ENCODE measurements at places on chromosomes 2 and 18. TPM values are rescaled to one million over a fixed set of nuclear protein-coding genes. Genes with fewer than 3 reads are reported as not detected.

The GNLY gene
- total RNA-seq = not detected

The ERMN gene
- total RNA-seq = 0.36 TPM

The ST8SIA3 gene
- 0.64 TPM for total RNA-seq

The CERKL gene
- total RNA-seq = 0.08 TPM

The WIPF1 gene
- total RNA-seq = 62.8 TPM

- no peak for DNase-seq
- peaks cover 7% of the 10 kb centered on the region for H3K27me3 ChIP-seq
- peaks cover 9% of the 10 kb centered on the region for H3K4me1 ChIP-seq
- H3K27ac ChIP-seq = no peak overlapping the region
Measured at GRCh38 chr2:178193496-178193822, 853 bp upstream of the OSBPL6 start.

- H3K27me3 ChIP-seq = peaks cover 4% of the 10 kb centered on the region
- H3K27ac ChIP-seq = no peak overlapping the region
Measured at GRCh38 chr2:167964650-167965413, 282.6 kb downstream of the STK39 start.

GRCh38 chr2:191302459-191303139 lies 57.4 kb downstream of the MYO1B start:
- no peak overlapping the region for H3K27ac ChIP-seq
- H3K36me3 ChIP-seq = peaks cover 5% of the 10 kb centered on the region
- no peak overlapping the region for H3K4me3 ChIP-seq

DNA sequence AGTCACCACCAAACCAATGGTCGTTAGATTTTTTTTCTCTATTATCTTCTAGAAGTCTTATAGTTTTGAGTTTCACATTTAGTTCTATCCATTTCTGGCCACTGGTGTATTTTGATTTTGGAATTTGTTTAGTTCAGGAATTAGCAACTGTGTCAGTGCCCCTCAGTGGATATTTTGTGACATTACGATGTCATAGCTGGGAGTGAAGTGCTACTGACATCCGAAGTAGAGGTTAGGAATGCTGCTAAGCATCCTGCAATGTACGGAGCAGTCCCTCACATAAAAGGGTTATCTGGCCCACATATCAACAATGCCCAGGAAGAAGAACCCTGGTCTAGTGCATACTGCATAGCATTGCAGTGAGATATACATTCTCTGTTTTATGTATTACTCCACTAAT lies 157.4 kb upstream of the RGPD4 start:
- no peak overlapping the region for H3K27ac ChIP-seq
- no peaks in the 10 kb centered on the region for H3K36me3 ChIP-seq
- no peak for DNase-seq
- H3K4me3 ChIP-seq = no peak overlapping the region
- H3K27me3 ChIP-seq = no peaks in the 10 kb centered on the region
- H3K4me1 ChIP-seq = no peaks in the 10 kb centered on the region

DNA sequence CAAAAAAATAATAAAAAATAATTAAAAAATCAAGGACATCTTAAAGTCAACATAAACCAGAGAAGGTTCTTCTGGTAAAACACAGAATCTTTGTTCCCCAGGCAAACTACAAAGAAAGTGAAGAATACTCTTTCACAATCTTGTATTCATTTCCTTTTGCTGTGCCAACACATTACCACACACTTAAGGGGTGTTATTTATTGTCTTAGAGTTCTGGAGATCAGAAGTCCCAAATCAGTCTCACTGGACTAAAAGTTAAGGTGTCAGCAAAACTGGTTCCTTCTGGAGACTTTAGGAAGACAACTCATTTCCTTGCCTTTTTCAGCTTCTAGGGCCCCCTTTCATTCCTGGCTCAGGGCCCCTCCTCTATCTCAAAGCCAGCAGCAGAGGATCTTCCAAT lies 12.2 kb upstream of the CAB39 start:
- no peak overlapping the region for H3K4me3 ChIP-seq
- H3K4me1 ChIP-seq = no peaks in the 10 kb centered on the region

DNA sequence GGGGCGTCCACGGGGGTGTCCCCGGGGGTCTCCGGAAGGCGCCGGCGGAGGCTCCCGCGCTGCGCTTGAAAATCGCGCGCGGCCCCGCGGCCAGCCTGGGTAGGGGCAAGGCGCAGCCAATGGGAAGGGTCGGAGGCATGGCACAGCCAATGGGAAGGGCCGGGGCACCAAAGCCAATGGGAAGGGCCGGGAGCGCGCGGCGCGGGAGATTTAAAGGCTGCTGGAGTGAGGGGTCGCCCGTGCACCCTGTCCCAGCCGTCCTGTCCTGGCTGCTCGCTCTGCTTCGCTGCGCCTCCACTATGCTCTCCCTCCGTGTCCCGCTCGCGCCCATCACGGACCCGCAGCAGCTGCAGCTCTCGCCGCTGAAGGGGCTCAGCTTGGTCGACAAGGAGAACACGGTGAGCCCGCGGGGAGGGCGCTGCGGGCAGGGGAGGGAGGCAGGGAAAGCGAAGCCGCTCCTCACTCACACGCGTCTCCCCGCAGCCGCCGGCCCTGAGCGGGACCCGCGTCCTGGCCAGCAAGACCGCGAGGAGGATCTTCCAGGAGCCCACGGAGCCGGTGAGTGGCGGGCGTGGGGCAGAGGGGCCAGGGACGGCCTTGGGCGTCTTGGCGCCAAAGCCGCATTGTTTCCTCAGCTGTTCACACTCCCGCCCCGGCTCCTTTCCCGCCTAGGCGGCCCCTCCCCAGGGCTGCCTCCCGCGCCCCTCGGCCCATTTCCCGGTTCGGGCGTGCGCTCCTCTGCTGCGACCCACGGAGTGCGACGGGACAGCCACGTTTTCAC lies at the start of gene RRM2:
Gene RRM2 (plus strand): TSS at position 240 of the 781 bp plus-strand sequence. CDS start 60 bp downstream, at position 300.
- H3K36me3 ChIP-seq = peaks cover 5% of the 10 kb centered on the region
- H3K27me3 ChIP-seq = peaks cover 7% of the 10 kb centered on the region
- DNase-seq = peak; percentile 92

Data from endothelial cell (in vitro differentiated cells).